Cortex of kidney (tissue), 1 donor: ENCODE measurements at places on chromosomes 16 and 17.

- no peak for DNase-seq
Observed at GRCh38 chr16:67530013-67530939, 1.6 kb downstream of the RIPOR1 start.

GRCh38 chr17:27532269-27533263 is 76.3 kb downstream of the KSR1 start:
- no peak for DNase-seq

GRCh38 chr17:82443465-82444283 is 6.9 kb downstream of the CYBC1 start:
- DNase-seq, result no peak

DNA sequence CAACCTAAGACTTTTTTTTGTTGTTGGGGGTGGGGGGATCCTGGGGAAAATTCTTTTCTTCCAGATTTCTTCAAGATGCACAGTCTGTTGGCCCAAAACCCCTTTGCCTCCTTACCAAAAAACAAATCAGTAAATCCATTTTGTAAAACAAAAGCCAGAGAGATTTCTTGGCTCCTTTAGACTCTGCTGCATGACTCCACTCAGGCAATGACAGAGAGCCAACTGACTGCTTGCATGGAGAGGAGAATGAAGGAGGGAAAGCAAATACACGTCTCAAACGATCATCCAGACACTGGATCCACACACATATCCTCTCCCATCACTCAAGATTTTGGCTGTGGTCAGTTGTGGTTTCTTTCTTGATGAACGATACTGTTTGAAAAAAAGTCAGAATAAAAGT is 13.8 kb downstream of the COPRS start:
- no peak for DNase-seq

GRCh38 chr17:40309031-40309948 is at the start of gene RARA:
Gene RARA (plus strand): TSS chr17:40309180. CDS start chr17:40331219, 22,039 bp downstream.
- no peak for DNase-seq

- no peak for DNase-seq
Observed at GRCh38 chr17:64774888-64775540, 112.9 kb upstream of the SMURF2 start.

- DNase-seq, result no peak
Observed at GRCh38 chr17:7323731-7324437, 5.3 kb downstream of the NEURL4 start.
